ENCODE measurements at places on chromosomes 6 and 20. TPM values are rescaled to one million over a fixed set of nuclear protein-coding genes. Genes with fewer than 3 reads are reported as not detected.

- H3K4me3 ChIP-seq, result peak overlapping the region; percentile 90
- no peaks in the 10 kb centered on the region for H3K27me3 ChIP-seq
- peaks cover 73% of the 10 kb centered on the region for H3K4me1 ChIP-seq
- no peaks in the 10 kb centered on the region for H3K36me3 ChIP-seq
Observed at GRCh38 chr20:41140226-41141133, 3.1 kb downstream of the PLCG1 start.

GRCh38 chr6:9405825-9406224 is 970.5 kb upstream of the SLC35B3 start:
- no peaks in the 10 kb centered on the region for H3K36me3 ChIP-seq
- H3K27ac ChIP-seq, result no peak overlapping the region
- DNase-seq, result no peak
- no peak overlapping the region for H3K4me3 ChIP-seq
- H3K4me1 ChIP-seq, result no peaks in the 10 kb centered on the region

- no peak overlapping the region for H3K27ac ChIP-seq
- H3K27me3 ChIP-seq, result no peaks in the 10 kb centered on the region
- H3K36me3 ChIP-seq, result no peaks in the 10 kb centered on the region
- H3K4me3 ChIP-seq, result no peak overlapping the region
Observed at GRCh38 chr6:130453230-130453629, 87.4 kb downstream of the TMEM200A start.

GRCh38 chr6:73800997-73801396 is 105.0 kb downstream of the CD109 start:
- no peak for DNase-seq
- no peaks in the 10 kb centered on the region for H3K4me1 ChIP-seq
- H3K4me3 ChIP-seq, result no peak overlapping the region

Gene CFB
- total RNA-seq, result 74.9 TPM

Gene RBBP8NL
- total RNA-seq, result 0.64 TPM

Gene ZSCAN16
- 5.8 TPM for total RNA-seq
